GM12892 (cell line): ENCODE measurements at places on chromosomes 12 and 14.

DNA sequence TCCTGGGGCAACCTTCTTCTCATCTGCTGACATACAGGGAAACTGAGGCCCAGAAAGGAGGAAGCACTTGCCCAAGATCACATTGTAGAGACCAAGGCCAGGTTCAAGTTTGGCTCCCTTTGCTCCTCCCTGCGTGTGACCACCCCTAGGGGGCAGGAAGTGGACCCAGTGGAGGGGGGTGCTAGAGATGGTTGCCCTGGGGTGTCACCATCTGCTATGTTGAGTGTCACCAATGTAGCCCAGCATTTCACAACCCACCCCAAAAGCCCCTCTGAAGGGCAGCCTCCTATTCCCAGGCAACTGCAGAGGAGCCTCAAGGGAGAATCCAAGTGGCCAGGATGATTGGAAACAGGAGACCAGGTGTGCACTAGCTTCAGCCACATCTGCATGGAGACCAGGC, 12.0 kb upstream of the RBM19 start:
- DNase-seq, result no peak

GRCh38 chr14:75437201-75438143, 9.7 kb downstream of the JDP2 start:
- DNase-seq, result no peak

GRCh38 chr14:101231828-101232227, 328.3 kb upstream of the RTL1 start:
- DNase-seq, result no peak

- no peak for DNase-seq
Measured at GRCh38 chr14:93974833-93975232, 1.5 kb downstream of the ASB2 start.

- no peak for DNase-seq
Measured at GRCh38 chr12:88836156-88836555, 255.9 kb upstream of the KITLG start.

DNA sequence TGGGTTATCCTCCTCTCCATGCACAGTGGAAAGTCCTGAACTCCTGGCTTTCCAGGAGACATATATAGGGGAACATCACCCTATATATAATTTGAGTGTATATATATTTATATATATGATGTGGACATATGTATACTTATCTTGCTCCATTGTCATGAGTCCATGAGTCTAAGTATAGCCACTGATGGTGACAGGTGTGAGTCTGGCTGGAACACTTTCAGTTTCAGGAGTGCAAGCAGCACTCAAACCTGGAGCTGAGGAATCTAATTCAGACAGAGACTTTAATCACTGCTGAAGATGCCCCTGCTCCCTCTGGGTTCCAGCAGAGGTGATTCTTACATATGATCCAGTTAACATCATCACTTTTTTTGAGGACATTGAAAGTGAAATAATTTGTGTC, 4.4 kb downstream of the SSTR1 start:
- DNase-seq, result no peak

DNA sequence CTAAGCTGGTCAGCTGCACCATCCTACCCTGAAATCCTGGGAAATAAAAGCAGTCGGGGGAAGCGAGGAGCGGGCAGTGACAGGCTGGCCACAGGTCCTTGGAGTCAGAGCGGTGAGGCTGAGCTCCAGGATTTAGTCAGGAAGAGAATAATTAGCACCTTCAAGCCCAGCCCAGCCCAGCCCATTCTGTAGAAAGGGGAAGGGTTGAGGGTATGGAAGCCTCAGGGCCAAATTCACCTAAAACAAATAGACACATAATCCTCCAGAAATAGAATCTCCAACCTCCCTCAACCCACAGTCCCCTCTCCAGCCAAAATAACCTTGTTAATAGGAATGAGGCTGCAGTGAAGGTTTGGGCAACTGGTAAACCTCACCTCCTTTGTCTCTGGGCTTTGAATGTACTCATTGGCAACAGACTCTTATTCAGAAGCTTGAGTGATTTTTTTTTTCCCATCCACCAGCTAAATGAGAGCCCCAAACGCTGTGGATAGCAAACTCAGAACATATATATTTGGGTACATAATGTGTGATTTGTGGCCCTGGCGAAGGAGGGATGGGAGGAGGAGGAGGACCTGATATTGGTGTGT, 334.1 kb downstream of the DPF3 start:
- no peak for DNase-seq

DNA sequence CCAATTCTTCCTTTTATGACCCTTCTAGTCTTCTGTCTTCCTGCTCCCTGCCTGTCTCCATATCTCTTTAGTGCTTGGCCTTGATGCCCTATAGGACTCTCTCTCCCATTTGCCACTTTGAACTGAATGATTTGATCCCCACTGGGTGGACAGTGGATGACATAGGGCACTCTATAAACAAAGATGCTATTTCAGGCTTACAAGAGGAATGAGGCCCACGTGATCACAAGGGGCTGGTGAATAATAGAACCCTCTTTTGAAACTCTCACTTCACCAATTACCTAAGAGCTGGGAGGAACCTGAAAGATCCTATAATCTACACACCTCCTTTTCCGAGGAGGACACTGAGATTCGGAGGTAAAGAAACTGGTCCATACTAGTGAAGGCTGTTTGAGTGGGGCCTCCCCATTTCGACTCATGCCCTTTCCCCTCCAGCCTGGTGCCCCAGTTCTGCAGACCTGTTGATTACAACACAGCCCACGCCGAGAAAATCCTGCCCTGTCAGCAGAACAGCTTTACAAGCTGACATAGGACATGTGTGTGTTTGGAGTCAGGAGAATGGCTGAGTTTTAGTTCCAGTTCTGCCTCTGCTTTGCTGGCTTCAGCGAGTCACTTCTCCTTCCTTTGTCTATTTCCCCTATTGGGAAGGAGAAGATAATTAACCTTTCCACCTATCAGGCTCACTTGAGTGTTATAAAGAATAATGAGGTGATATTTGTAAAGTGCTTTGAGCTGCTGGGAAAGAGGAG, 400.3 kb downstream of the ZFP36L1 start:
- no peak for DNase-seq

- no peak for DNase-seq
Measured at GRCh38 chr14:31955936-31956579, 121.0 kb upstream of the ARHGAP5 start.

DNA sequence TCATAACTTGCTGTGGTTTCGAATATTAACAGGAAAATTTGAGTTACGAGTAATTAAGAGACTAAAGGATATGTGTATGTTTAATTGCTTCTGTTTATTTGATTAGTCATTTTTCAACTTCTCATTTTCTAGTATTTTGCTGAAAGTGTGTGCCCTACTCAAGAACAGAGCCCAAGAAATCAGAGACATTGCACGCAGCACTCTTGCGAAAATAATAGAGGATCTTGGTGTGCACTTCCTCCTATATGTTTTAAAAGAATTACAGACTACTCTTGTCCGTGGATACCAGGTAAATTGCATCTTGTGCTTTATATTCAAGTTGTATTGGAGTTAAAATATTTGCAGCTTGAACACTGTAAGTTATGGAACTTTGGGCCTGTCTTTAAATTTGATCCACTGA, 50.8 kb downstream of the ARL1 start:
- DNase-seq, result no peak

DNA sequence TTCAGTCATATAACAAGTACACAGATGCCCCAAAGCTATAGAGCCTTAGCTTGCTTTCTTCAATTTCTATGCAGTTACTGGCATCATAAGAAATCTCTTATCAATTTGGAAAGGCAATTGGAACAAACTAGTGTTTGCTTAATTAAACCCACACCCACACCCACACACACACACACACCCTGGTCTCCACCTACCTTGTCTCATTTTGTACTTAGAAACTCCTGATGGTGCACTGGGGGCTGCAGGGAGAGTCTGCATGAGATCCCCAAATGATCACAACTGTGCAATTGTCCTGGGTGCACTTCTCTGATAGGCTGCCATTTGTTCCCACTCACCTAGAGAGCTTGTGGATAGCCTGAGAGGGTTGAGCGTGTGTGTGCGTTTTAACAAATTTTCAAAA, 40.5 kb upstream of the PTCSC3 start:
- DNase-seq, result no peak

GRCh38 chr14:60506010-60506409, 2.9 kb upstream of the SIX6 start:
- no peak for DNase-seq

DNA sequence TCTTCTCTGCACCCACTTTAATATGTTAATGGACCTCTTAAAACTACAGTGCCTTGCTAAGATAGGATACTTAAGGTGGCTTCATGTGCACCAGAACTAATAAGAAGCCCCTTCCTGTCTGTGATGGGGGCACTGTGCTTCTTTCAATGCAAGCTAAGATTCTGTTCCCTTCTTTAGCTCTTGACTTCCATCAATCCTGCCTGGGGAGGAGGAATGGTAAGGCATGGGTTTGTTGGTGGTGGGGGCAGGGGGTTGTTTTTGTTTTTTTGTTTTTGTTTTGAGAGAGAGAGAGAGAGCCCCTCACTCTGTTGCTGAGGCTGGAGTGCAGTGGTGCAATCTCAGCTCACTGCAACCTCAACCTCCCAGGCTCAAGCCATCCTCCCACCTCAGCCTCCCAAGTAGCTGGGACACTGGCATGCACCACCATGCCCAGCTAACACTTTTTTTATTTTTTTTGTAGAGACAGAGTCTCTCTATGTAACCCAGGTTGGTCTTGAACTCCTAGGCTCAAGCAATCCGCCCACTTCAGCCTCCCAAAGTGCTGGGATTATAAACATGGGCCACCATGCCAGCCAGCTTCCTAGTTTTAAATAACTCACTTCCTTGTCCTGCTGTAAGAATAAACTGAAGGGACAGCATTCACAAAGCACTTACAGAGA, 4.5 kb upstream of the KRT3 start:
- no peak for DNase-seq

DNA sequence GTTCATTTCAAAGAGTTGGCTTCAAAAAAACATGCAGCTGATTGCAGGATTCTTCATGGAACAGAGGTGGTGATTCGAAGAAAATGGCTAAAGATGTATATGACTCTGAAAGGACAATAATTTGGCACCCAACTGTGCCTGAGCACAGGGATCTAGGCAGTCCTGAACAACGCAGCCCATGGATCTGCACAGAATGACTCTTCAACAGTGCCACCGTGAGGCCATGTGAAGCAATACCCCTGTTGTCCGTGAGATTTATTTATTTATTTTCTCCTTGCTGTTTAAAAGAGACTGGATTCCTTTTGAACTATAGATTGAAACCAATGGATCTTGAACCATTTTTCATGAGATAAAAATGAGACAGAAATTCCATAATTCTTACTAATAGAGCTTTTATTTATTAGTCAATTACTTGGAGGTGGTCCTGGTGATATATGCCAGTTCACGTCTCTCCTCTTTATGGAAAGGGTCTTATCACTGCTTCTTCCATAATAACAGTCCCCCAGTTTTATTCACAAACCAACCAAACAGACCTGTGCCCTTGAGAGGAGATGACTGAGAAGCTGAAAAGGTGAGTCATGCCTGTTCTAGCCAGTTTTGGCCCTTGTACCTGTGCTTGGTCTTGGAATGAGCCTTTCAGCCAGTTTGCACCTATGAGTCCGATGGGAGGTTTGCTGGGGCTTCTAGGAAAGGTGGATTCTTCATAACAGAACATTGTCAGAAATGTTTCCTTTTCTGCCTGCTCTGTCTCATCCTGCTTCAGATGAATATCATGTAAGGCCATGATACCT, 1598.3 kb downstream of the AACS start:
- DNase-seq, result no peak

GRCh38 chr12:127716166-127716565, 550.8 kb upstream of the TMEM132C start:
- DNase-seq, result no peak

DNA sequence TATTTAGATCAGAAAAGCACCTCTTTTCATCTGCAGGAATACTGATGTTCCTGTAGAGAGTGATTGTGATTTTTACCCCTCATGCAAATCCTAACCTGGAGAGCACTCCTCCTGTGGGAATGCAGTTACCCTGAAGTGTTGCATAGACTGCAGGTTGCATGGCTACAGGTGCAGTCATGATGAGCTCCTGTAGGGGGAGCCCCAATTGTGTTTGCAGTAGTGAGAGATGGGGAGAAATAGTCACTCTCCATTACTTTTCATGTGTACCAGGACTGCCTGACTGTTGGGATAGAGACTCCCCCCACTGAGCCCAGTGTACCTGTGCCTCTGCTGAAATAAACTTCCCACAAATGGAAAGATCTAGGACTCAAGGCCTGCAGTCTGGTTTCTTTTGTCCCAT, 1086.5 kb downstream of the SLC6A15 start:
- DNase-seq, result no peak

GRCh38 chr12:5388581-5389535, 43.0 kb upstream of the NTF3 start:
- no peak for DNase-seq
